Caki2 (cell line): ENCODE measurements at places on chromosomes 12 and 14. TPM values are rescaled to one million over a fixed set of nuclear protein-coding genes. Genes with fewer than 3 reads are reported as not detected.

DNA sequence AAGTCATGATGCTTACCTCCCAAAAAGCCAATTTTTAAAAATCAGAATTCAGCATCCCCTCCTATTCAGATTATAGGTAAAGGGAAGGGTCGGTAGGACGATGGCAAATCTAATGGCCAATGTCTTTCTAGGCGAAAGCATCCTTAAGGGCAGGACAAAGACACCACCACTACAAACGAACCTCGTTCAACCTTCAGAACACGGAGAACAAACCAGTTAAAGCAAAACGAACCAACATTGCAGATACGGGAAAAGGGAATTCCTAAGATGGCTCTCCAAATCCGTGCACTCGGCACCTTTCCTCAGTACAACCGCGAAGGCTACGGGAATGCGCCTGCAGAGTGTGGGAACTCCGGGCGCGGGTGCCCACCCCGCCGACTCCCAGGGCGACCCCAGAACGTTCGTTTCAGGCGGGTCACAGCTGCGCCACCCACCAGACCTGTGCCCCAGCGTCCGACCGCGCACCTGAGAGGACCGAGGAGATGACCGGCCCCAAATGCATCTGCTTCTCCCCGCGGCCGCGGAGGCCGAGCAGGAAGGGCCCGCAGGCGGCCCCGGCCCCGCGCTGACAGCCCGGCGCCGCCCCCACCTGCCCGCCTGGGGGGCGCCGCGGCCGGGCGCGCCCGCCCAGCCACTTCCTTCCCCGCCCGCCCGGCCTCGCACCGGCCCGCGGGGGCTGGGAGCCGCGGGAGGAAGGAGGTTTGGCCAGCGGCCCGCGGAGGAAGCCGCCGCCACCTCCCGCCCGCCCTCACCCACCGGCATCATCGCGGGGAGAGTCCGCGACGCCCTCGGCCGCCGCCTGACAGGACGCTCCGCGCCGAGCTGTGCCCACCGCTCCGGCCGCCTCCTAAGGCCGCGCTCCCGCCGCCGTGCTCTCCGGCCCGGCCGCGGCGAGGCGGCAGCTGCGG, 578 bp downstream of the PPP1R13B start:
- DNase-seq, result no peak

DNA sequence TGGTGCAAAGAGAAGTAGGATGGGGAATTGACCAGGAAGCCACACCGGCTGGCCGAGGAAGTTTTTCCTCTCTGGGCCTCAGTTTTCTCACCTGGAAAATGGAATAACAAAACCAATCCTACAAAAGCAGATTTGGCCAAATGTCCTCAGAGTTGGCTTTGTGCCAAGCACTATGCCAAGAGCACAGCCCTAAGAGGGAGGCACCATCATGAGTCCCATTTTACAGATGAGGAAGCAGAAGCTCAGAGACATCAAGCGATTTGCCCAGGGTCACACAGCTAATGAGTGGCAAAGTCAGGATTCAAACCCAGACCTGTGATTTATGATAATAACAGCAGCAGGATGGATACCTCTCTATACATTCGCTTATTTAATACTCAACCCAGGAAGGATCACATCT, 27.3 kb downstream of the RASAL1 start:
- no peak for DNase-seq

GRCh38 chr14:56145965-56146364, 27.8 kb downstream of the PELI2 start:
- DNase-seq, result no peak

DNA sequence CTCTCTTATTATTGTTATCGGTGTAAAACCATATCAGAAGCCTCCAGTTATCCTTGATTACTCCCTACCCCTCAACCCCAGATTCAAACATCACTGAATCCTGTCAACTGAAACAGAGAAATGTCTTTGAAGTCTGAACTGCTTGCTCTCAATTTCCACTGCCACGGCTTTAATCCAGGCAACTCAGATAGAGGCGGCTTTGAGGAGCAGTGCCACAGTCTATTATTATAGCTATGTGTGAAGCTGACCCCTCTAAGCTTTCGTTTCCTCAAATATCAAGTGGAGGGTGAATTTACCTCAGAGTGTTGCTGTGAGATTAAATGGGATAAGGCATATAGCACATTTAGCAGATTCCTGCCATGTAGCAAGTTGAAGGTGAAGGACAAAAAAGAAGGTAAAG, 49.0 kb upstream of the PDE3A start:
- no peak for DNase-seq

DNA sequence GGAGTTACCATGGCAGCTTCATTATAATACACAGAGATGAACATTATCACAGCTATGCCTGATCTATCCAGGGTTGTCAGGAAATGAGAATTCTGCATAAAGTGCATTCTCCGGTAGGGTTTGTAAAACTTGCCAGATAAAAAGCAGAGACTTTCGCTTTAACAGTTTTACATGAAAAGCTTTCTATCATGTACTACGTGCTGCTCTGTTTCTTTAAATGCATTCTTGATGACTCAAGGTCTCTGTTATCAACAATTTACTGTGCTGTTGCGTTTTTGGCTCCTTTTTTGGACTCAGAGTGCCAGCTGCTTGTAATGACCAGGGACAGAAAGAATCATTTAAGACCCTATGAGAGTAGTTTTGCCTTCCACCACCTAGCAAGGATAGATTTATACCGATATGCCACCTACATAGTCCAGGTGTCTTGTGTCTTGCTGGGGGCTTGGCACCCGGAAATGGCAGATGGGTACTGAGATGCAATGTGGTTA, 371.2 kb downstream of the BTG1 start:
- no peak for DNase-seq

- DNase-seq, result no peak
These were observed 659.1 kb downstream of the NRXN3 start for GRCh38 chr14:78829274-78829673.

DNA sequence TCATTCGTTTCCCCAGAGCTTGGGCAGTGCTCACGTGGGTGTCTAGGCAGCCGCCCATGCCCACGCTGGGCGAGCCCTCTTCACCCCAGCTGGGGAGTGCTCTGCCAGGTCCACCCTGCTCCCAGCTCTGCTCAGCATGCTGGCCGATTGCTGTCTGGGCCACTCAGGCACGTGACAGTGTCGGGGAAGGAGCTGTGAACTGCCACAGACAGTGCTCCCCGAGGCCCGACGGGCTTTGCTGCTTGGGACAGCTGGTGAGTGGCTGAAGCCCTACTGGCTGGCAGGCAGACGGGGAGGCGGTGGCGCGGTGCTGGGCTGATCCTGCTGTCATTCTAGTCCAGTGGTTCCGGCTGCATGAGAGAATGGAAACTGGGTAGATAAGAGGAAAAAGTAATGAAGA, 15.8 kb downstream of the NOC4L start:
- DNase-seq, result no peak

- no peak for DNase-seq
These were observed 24.7 kb upstream of the IRF2BPL start for GRCh38 chr14:77053046-77053841.

DNA sequence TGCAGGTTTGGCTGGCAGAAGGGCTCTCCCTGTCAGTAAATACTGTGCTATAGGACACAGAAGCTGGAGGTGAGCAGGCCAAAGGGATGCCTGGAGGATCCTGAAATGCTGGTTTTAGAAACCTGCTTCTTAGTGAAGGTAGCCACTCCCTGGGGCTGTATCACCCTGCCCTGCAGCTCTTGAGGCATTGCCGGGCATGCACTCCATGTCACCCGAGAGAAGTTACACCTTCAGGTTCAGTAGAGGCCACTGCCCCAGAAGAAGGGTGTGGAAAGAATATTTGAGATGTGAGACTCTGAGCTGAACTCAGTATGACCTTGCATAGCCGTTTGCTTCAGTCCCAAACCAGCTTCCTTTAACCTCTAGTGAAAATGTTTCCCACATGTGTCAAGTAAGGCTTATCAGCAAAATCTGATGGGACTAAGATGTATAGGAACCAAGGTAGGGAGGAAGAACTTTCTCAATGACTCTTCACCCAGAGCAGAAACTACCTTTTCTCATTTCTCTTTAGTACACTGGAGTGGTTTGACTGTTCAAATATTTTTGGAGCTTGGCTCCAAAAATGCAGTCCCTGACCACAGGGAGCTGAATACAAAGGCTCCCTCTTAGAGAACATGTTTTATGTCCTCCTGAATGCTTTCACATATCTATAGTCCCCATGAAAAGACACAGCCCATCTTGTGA, 164.5 kb upstream of the DYRK2 start:
- no peak for DNase-seq

DNA sequence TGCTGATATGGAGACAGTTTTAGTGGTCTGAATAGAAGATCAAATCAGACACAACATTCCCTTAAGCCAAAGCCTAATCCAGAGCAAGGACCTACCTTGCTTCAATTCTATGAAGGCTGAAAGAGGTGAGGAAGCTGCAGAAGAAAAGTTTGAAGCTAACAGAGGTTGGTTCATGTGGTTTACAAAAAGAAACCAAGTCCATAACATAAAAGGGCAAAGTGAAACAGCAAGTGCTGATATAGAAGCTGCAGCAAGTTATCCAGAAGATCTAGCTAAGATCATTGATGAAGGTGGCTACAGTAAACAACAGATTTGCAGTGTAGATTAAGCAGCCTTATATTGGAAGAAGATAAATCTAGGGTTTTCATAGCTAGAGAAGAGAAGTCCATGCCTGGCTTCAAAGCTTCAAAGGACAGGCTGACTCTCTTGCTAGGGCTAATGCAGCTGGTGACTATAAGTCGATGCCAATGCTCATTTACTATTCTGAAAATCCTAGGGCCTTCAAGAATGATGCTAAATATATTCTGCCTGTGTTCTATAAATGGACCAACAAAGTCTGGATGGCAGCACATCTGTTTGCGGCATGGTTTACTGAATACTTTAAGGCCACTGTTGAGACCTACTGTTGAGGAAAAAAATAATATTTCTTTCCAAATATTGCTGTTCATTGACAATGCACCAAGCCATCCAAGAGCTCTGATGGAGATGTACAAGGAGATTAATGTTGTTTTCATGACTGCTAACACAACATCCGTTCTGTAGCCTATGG, 361.0 kb downstream of the DPF3 start:
- DNase-seq, result no peak

- no peak for DNase-seq
These were observed 47.6 kb upstream of the ZFP36L1 start for GRCh38 chr14:68840454-68840853.

GRCh38 chr12:84435682-84436081, 476.9 kb downstream of the SLC6A15 start:
- DNase-seq, result no peak

DNA sequence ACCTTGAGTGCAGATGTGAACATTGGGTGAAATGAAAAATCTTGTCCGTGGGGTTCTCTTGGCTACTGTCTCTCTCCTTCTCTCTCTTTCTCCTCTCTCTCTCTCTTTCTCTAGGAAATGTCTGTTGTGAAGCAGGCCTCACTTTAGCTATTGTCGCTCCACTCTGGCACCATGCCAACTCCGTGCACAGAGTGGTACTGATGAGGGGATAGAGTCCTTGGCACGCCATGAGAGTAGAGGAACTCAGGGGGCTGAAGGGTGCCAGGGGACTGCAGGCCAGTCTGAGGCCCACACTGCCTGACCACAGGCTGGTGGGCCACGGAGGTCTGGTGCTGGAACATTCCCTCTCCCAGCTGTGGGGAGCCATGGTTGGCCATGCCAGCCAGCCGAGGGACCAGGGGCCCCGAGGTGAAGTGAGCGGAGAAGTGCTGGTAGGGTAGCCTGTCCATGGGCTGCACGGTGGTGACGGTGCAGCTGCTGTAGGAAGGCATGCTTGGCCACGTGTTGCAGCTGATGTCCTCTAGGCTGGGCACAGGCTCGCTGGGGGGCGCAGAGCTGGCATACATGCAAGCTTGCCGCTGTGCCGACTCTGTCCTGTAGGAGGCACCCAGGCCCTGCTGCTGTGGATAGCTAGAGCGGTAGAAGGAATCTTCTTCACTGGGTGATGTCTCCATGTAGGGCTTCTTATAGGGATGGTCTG, 50.4 kb downstream of the TBX5 start:
- no peak for DNase-seq

- DNase-seq, result no peak
These were observed 72.0 kb downstream of the C12orf56 start for GRCh38 chr12:64318605-64319004.

DNA sequence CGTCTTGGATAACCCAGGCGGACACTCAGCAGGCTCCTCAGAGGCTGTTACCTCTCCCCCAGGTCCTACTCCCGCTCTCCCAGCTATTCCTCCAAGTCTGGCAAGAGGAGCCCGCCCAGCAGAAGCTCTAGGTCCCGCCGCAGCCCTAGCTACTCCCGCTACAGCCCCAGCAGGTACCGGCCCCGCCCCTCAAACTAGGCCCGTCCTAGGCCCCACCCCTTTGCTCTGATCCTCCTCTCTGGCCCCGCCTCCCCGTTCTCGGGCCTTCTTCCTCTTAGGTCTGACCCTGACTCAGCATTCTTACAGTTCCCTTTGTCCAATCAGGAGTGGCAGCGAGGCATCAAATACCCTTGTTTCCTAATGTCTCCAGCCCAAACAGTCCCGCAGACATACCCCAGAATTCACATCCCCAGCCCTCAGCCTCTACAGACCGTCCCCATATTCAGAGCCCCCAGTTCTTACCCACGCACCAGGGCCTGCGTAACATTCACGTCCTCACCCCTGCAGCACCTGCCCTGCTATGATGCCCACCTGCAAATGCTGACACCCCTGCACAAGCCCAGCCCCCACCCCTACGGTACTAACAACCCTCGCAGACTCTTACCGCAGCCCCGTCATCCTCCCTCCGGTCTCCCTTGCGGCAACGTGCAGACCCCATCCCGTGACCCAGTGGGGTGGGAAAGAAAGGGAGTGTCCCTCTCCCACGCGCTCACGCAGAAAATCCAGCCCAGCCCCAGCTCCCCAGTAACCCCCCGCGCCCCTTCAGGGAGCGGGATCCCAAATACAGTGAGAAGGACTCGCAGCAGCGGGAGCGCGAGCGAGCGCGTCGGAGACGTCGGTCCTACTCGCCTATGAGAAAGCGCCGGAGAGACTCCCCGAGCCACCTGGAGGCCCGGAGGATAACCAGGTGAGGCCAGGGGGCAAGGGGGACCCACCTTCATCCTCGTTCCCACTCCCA, 25.0 kb upstream of the HSPB8 start:
- DNase-seq, result peak; percentile 6

GRCh38 chr14:94317259-94317658, 5.9 kb downstream of the SERPINA6 start:
- no peak for DNase-seq

The TROAP gene
- total RNA-seq, result 12.0 and 41.5 TPM in 2 replicates

The ACSM4 gene
- not detected in 2 replicates for total RNA-seq

The B3GNT4 gene
- 1.4 and 5.4 TPM in 2 replicates for total RNA-seq

The FOXJ2 gene
- total RNA-seq, result 2.6 and 5.8 TPM in 2 replicates

The CABP1 gene
- total RNA-seq, result not detected in 2 replicates

The EIF2S3B gene
- total RNA-seq, result 0.12 and 0.14 TPM in 2 replicates

The MYG1 gene
- total RNA-seq, result 88.8 and 89.8 TPM in 2 replicates

The CLMN gene
- 4.3 and 6.0 TPM in 2 replicates for total RNA-seq

The TBC1D30 gene
- total RNA-seq, result 9.4 and 10.7 TPM in 2 replicates

The DAO gene
- not detected in 2 replicates for total RNA-seq
